ENCODE measurements at places on chromosomes 3 and 15.

DNA sequence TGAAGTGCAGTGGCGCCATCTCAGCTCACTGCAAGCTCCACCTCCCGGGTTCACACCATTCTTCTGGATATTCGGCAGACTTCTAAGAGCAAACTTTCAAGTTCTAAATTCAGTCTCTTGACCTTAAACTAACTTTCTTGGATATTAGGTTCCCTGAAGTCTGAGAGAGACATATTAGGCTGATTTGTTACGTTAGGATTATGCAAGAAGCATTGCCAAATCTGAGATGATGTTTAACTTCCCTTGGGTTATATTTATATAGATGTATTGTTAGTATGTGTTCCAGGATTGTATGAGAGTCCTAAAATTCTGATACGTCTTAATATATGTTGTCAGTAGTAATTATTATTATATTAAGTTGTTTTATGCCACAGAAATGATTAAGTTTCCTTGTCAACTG is 80.1 kb downstream of the SLC6A1 start:
- DNase-seq, result no peak

GRCh38 chr15:67980773-67981685 is 73.1 kb upstream of the PIAS1 start:
- DNase-seq, result no peak

- DNase-seq, result no peak
These were observed 64.9 kb upstream of the RAD18 start for GRCh38 chr3:9028134-9028533.

- DNase-seq, result no peak
These were observed 352.3 kb downstream of the PYDC2 start for GRCh38 chr3:191813245-191813644.

GRCh38 chr3:157087780-157088600 is 72.0 kb downstream of the CCNL1 start:
- DNase-seq, result no peak

GRCh38 chr15:40388941-40389823 is 6.7 kb downstream of the KNSTRN start:
- no peak for DNase-seq

DNA sequence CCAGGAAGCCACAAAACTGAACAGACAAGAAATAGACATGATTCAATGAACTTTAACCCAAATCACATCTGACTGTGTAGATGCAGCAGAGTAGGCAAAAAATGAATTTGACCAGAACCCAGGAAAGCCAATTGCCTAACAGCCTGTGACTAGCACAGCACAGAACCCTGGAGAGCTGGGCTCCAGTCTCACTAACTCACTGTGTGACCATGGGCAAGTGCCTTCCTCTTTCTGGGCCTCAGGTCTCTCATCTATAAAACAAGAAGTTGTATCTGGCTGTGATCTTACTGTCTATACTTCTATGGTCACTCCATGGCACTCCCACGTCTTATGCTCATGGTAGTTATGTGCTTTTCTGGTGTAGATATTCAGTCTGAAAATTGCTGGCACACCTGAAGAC is 48.1 kb upstream of the USP3 start:
- no peak for DNase-seq

DNA sequence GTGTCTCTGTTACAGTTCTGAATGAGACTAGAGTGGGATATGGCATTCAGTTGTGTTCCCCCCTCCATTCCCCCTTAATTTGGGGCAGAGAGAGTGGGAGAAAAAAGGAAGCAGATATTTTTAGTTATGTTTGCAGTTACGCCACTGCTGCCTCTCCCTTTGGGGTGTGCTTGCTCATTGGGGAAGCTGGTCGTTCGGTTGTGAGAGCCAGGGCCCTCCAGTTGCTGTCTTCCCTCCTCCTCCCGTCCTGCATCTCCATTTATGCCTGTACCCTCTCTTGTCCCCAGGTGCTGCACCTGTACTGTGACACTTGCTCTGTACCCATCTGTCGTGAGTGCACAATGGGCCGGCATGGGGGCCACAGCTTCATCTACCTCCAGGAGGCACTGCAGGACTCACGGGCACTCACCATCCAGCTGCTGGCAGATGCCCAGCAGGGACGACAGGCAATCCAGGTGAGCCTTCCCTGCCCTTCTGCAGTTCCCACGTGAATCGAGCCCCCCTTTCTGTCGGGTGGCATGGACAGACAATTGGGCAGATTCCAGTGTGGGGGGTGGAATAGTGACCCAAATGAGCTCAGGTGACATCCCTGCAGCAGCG is 55.8 kb downstream of the TRIM71 start:
- no peak for DNase-seq

GRCh38 chr3:58299839-58300516 is 6.1 kb upstream of the RPP14 start:
- no peak for DNase-seq

- DNase-seq, result no peak
These were observed 25.1 kb upstream of the FSIP1 start for GRCh38 chr15:39807791-39808190.

DNA sequence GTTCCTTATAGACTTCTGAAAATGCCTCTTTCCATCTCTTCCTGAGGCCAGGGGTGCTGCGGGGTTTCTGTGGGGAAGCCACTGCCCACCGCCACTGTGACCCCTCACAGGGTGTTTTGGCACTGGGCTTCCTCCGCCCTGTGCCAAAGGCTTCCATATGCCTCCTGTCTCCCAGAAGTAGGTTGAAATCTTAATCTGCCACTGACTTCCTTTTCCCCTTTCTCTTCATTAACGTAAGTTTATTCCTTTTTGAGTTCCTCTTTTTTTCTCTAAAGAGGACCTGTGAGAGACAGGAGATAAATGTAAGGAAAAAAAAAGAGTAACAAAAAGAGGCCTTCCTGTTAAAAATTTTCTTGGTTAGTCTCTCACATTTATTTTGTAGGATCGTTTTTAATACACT is 220.5 kb downstream of the CTNNB1 start:
- no peak for DNase-seq

- no peak for DNase-seq
These were observed 39.7 kb downstream of the CA12 start for GRCh38 chr15:63341898-63342297.

DNA sequence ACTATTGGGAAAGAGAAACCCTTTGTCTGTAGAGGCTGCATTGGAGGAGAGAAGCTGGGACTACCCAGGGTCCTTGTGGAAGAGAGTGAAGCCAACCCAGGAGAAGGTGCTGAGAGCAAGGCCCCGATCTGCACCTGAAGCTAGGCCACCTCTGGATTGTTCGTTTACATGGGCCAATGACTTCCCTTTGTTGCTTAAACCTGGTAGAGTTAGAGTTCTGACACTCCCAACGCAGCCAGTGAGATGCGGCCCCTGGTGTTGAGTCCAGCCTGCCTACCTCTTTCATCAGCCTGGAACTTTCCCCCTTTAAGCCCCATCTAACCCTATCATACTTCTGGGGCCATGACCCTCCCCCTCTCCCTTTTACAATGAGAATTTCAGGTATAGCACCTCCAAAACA is 30.8 kb downstream of the CCDC13 start:
- no peak for DNase-seq

GRCh38 chr15:41304149-41304770 is 28.1 kb downstream of the OIP5 start:
- no peak for DNase-seq

DNA sequence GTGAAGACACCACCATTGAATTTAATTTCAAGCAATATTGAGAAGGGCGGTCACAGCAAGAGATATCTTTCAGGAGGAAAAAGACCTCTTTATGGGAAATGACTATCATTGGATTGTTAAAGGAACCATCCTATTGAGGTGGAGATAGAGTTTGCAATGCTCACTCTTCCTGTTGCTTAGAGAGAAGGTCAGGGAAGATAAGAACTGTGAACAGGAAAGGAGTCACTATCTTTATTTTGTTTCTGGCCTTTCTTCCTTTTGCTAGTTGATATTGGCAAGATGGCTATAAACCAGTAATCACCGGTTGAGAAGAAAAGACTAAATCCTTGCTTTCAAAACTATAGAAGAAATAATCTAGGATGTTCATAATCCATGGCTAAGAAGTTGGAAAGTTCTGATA is 112.1 kb upstream of the TMEM108 start:
- DNase-seq, result no peak

- DNase-seq, result peak; percentile 27
These were observed 100.0 kb upstream of the IGF1R start for GRCh38 chr15:98548139-98548971.

- no peak for DNase-seq
These were observed 219.1 kb upstream of the RGMA start for GRCh38 chr15:93308026-93308690.

DNA sequence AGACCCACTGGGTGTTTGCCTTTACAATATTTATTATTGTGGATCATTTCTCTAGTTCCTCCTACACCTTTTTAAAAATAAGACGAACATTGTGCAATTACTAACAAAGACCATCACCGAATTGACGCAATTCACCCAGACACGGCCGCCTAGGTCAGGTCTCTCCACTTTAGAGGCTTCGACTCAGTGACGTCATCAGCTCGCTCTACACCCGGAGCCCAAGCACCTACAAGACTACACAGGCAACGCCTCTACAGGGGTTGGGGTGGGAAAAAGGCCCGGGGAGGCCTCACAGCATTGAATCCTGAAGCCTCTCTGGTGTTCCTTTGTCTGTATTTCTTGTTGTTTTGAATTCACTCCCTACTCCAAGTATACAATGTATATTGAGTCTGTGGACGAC is 16.6 kb downstream of the ZIC4 start:
- DNase-seq, result no peak

- DNase-seq, result no peak
These were observed 27.8 kb downstream of the SLC27A2 start for GRCh38 chr15:50209809-50210208.

DNA sequence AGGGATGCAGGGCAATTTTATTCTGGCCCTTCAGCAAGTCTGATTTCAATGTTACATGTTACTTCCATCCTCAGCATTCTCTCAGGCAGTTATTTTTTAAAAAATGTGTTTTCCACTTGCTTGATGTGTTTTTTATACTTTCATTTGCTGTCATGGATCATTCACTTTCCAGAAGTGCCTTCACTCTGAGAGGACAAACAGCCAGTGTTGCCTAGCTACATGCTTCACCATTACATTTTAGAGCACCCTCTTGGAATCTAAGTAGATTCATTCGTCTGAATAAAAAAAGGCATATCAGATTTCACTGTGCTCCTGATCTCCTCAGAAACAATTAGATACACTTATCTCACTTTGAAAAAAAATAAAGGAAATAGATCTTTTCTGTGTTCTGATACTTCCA is 93.6 kb upstream of the POU1F1 start:
- no peak for DNase-seq

GRCh38 chr15:75037685-75038084 is 14.3 kb downstream of the PPCDC start:
- no peak for DNase-seq

- no peak for DNase-seq
These were observed 11.6 kb downstream of the GALNT15 start for GRCh38 chr3:16186086-16186485.

- DNase-seq, result no peak
These were observed 43.3 kb downstream of the SUCNR1 start for GRCh38 chr3:151916781-151917180.

DNA sequence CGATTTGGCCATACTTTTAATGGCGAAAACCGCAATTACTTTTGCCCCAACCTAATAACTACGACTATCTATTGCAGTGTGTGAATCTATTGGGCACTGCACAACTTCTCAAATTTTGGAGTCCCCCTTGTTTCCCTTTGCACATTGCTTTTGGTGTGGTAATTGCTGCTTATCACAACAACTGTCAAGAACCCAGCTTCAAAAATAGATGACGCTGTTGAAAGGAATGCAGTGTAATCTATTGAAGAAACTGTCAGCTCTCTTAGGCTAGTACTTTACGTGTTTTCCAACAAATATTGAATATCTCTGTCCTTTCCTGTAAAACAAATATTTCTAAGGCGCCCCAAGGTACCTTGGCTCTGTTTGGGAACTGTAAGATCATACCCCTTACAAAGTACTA is 222.8 kb upstream of the UBE2E2 start:
- DNase-seq, result no peak

- DNase-seq, result no peak
These were observed 247.8 kb downstream of the FAM43A start for GRCh38 chr3:194933465-194933864.

- DNase-seq, result no peak
These were observed 145.7 kb downstream of the TLE3 start for GRCh38 chr15:69951898-69952555.

GRCh38 chr3:168461793-168462192 is 366.1 kb upstream of the GOLIM4 start:
- no peak for DNase-seq

- no peak for DNase-seq
These were observed 10.9 kb downstream of the STRIT1 start for GRCh38 chr3:155282385-155283091.

DNA sequence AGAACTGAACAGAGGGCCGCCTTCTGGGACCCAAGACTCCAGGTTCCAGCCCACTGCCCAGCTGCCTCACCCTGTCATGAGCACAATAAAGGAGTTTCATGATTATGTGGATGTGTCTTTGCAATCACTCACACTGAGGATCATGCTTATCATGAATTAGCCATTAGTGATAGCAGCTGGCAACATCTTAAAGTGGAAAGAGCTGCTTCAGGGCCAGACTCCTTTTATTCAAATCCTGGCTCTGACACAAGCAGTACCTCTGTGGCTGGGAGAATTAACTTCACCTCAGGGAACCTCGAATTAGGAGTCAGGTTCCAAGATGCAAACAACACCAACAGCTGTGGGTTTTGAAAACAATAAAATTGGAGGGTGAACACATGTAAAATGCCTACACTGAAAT is 6.6 kb upstream of the SCAP start:
- DNase-seq, result no peak

DNA sequence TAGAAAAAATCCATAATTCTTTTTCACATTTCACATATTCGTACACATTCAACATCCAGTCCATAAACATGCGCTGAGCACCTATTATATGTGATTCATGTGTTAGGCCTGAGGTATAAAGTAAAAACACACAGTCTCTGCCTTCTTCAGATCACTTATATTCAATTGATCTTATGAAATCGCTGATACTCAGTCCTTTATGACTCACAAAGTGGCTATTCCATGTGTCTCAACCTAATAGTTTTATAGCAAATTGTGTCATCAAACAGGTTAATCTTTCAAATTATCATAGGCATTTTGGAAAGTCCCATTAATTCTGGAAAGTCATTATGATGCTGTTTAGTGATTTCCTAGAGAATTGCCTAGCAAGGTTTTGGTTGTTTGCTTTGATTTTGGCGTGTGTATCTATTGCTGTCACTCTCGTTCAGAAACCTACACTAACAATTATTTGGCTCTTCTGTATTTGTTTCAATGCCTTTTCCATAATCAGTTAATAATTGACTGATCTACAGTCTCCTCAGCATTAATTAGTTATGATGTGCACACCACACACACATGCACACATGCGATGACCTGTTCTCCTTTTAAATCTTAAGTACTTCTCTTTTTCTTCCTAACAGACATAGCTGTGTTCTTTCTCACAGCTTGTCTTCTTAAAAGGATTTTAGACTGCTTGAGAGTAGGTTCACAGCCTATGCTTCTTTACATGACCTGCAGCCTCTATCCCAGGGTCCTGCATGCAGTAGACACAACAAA is 353.1 kb downstream of the MECOM start:
- DNase-seq, result no peak

GRCh38 chr3:127870156-127870555 is 44.9 kb upstream of the KBTBD12 start:
- DNase-seq, result no peak

Data from activated CD4-positive, alpha-beta T cell treated with anti-CD3 and anti-CD28 coated beads for 24 hours (primary cell).